Activated CD4-positive, alpha-beta T cell treated with anti-CD3 and anti-CD28 coated beads, Interleukin-2, amount 10 ng/mL, durations not matched to agents 7 days and 5 days (primary cell): ENCODE measurements at places on chromosomes 4 and X. TPM values are rescaled to one million over a fixed set of nuclear protein-coding genes. Genes with fewer than 3 reads are reported as not detected.

DNA sequence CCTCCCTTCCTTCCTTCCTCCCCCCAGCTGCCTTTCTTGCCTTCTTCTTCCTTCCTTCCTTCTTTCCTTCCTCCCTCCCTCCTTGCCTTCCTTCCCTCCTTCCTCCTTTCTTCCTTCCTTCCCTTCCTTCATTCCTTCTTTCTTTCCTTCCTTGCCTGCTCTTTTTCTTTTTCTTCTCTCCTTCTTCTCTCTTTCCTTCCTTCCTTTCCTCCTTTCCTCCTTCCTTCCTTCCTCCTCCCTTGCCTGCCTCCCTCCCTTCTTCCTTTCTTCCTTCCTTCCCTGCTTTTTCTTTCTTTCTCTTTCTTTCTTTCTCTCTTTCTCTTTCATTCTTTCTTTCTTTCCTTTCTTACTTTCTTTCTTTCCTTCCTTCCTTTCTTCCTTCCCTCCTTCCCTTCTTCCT lies 49.1 kb downstream of the STK32B start:
- no peak for DNase-seq

GRCh38 chr4:39231660-39232059 lies 49.3 kb downstream of the WDR19 start:
- no peak for DNase-seq

ADH7 gene
- total RNA-seq: not detected

S100G gene
- total RNA-seq: not detected

- DNase-seq: no peak
Observed at GRCh38 chrX:57583477-57583876, 8.3 kb upstream of the ZXDB start.
